Activated naive CD4-positive, alpha-beta T cell treated with anti-CD3 and anti-CD28 coated beads, Interleukin-2, amount 10 ng/mL, durations not matched to agents 7 days and 5 days (primary cell): ENCODE measurements at places on chromosomes 5 and 9.
A peak's percentile ranks its signal among the peaks of the same experiment; 100 is the strongest.

DNA sequence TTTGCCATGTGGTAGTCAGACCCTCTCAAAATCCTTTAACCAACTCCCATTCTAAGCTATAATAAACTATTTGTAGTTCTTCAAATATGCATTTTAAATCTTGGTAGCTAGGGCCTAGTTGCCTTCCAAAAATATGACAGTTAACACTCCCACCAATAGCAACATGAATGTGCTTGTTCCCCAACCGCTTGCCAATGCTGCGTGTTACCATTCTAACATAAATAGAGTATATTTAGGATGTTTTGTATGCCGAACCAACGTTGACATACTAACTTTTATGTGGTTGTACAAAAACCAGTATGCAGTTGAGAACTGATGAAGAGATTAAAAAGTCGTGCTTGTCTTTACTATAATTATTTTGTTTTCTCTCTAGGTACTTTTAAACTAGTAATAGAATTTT, 9.0 kb downstream of the UBE2B start:
- DNase-seq: no peak

GRCh38 chr9:33166231-33167083, 679 bp downstream of the B4GALT1 start:
- peak; percentile 35 for DNase-seq

GRCh38 chr5:69468631-69469030, 24.0 kb upstream of the OCLN start:
- no peak for DNase-seq

DNA sequence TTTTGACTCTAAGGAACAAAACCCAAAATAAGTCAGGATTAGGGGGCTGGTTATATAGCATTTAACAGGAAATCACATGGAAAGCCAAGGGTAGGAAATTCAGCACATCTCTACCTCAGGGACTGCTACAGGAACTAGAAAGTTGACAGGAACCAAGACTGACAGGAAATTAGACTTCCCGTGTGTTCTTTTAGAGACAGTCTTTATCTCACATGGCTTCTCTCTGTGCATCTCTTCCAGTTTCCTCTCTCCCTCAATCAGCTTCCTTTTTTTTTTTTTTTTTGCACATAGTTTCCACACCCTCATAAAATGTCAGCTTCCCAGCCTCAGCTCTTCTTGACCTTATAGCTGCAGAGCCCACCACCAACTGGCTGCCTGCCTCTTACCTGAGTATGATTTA, 4.8 kb downstream of the RECK start:
- DNase-seq: no peak

DNA sequence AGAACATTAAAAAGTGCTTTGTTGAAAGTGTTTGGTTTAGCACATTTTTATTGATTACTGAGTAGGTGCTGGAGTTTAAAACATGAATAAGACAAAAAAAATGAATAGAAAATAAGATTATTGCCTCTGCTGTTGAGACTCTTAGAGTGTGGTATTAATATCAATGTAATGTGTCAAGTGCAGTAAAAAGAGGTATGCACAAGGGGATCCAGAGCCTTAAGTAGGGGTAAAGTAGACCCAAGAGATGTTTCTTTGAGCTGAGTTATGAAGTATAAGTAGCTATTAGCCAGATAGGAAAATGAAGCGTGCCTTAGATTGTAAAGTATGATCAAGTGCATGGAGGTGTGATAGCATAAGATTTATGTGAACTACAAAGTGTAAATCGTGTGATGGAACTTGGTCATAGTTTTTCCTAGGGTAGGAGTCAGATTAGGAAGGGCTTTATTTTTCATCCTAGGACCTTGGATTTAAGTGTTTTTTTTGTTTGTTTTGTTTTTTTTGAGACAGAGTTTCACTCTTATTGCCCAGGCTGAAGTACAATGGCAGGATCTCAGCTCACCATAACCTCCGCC, 45.2 kb downstream of the NSD1 start:
- DNase-seq: no peak

DNA sequence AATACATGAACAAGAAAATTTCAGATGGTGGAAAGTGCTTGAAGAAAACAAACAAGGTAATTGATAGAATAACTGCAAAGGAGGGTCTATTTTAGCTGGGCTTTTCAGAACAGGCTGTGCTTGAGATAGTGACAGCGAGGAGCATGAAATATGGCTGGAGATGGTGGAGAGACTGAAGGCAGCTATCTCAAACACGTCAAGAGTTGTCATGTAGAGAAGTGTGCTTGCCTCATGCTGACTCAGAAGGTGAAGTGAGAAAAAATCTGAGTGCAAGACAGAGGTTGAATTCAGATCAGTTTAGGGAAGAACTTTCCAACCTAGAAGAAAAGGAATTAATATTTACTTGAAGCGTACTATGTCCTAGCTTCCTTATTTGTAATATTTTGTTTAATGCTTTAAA, 115.5 kb upstream of the RANBP3L start:
- DNase-seq: no peak

GRCh38 chr9:8844549-8844948, 1045.0 kb upstream of the DMAC1 start:
- DNase-seq: no peak

GRCh38 chr5:156121234-156121633, 205.7 kb upstream of the SGCD start:
- no peak for DNase-seq

- peak; percentile 87 for DNase-seq
These were observed 70.4 kb downstream of the MVB12B start for GRCh38 chr9:126397056-126397455.
